ENCODE measurements at places on chromosomes 3 and 15. TPM values are rescaled to one million over a fixed set of nuclear protein-coding genes. Genes with fewer than 3 reads are reported as not detected.

GRCh38 chr3:155227141-155227540 lies 66.3 kb downstream of the STRIT1 start:
- H3K27ac ChIP-seq = no peak overlapping the region
- no peak for DNase-seq
- H3K4me3 ChIP-seq = no peak overlapping the region
- H3K36me3 ChIP-seq = no peaks in the 10 kb centered on the region

DNA sequence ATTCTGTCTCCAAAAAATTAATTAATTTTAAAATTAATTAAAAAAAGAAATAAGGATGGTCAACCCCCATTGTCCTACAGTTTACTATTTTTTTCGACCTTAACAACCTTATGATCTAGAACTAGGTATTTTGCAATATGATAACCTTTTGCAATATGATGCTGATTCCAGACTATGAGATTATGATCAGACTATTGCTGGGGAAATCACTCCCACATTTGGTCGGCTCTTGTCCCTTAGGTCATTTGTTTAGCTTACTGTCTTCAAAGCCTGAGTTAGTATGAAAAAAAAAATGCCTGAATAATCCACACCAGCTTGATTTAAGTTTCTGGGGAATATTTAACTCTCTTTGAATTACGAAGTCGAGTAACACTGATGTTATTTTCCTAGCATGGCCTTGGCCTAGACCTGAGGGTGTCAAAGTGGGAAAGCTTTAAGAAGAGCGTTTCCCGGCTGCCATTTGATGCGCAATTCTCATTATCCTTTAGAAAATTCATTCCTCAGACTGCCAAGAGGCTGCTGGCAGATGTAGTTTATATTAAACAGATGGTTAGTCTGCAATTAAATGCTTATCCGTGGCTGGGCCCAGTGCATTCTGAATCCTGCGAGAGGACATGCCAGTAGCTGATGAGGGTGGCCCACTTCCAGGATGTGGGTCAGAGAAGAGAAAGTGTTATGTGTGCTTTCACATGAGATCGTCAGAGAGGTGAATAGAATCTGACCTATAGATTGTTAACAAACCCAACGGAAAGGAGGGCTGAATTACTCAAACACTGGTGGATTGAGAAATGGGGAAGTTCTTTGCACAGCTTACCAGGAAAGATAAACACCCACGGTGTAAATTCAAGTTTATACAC lies 496.0 kb upstream of the THBS1 start:
- H3K36me3 ChIP-seq = no peaks in the 10 kb centered on the region
- H3K27me3 ChIP-seq = no peaks in the 10 kb centered on the region
- DNase-seq = no peak
- H3K4me3 ChIP-seq = no peak overlapping the region
- peaks cover 17% of the 10 kb centered on the region for H3K4me1 ChIP-seq

The SOX14 gene
- total RNA-seq = not detected

The TNNC1 gene
- 0.67 TPM for total RNA-seq

DNA sequence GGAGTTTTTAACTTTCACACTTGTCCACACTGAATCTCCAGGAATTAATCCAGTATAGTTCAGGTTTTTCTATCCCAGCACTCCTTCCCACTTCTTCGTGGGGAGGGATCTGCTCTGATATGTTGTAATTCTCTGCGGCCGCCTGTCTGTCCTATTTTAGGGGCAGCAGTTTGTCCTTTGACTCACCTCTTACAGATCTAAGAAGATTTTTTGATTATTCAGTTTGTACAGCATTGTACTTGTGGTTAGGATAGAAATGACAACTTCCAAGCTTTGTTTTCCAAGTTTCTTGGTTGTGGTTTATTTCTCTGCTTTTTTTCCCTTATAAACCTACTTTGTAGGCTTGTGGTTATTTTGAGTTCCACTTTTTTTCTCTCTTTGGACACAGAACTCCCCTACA lies 601.7 kb downstream of the SI start:
- no peaks in the 10 kb centered on the region for H3K27me3 ChIP-seq
- H3K4me1 ChIP-seq = no peaks in the 10 kb centered on the region
- DNase-seq = no peak
- no peaks in the 10 kb centered on the region for H3K36me3 ChIP-seq

GRCh38 chr15:101062471-101063171 lies 143.5 kb downstream of the LRRK1 start:
- H3K27me3 ChIP-seq = no peaks in the 10 kb centered on the region
- H3K27ac ChIP-seq = no peak overlapping the region
- no peaks in the 10 kb centered on the region for H3K36me3 ChIP-seq
- DNase-seq = no peak
- no peak overlapping the region for H3K4me3 ChIP-seq
- peaks cover 21% of the 10 kb centered on the region for H3K4me1 ChIP-seq
